Fibroblast of skin of right biceps (primary cell): ENCODE measurements at places on chromosomes 1 and 21.
A peak's percentile ranks its signal among the peaks of the same experiment; 100 is the strongest.

DNA sequence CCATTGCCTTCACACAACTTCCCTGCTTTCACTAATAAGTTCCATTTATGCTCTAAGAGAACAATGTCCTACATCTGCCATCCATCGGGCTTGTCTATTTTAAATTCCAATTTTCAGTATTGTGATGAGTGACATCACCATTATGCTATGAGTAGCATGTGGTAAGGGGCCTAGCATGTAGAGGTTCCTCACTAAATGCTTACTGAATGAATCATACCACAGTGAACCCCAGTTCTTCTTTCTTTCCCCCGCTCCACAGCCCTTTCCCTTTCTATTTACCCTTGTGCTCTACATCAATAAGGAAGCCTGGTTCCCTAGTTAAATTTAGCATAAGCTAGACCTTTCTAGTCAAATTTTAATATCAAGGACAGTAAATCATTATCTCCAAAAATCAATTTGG is 195.0 kb upstream of the RGS18 start:
- DNase-seq = peak; percentile 76

DNA sequence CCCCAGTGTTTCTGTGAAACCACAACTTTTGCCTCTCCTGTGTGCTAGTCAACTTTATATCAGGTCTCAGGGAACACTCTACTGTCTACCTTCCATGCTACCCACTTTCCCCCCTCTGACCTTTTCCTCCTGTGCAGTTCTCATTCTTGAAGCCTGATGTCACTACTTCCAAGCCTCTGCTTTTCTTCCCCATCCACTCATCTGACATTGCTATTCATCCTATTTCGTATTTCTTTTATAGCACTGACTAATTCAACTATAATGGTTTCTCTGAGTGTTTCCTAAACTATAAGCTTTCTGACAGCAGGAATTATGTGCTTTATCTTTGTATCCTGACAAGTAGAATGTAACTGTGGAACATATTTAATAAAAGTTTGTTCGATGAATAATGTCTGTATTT is 18.2 kb upstream of the DPH5 start:
- peak; percentile 69 for DNase-seq

- DNase-seq = no peak
Measured at GRCh38 chr1:80181418-80181817, 1174.9 kb upstream of the ADGRL4 start.

- no peak for DNase-seq
Measured at GRCh38 chr1:183417772-183418491, at the start of gene NMNAT2. TSS of gene NMNAT2 (minus strand) at chr1:183418380. CDS start at chr1:183418267, 113 bp downstream.

DNA sequence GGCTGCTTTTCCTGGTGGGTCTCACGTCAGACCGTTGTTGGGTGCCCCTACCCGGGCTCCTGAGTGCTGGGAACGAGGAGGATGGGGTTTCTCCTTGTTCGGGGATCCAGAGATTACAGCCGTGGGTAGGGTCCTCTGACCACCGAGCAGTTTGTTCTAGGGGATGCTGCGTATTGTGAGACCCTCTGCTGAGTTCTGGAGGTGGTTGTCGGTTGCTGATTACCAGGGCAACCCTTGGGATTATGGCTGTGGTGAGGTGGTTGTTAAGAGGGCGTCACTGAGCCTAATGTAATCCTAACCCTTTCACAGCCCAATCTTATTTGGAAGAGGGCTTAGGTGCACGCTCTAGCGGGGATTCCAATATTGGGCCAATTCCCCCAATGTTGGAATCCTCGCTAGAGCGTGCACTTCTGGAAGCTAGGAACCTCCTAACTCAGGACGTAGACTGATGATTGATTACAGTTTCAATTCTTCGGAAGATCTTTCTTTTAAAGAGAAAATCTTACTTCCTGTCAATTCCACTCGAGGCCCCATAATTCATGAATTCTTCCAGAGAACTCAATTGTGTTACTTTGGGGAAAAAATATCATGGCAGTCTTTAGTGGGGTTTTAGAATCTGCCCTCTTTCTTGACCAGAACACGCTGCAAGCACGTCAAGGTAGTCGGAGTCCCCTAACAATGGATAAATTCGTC is 483 bp downstream of the TCEANC2 start:
- peak; percentile 14 for DNase-seq

GRCh38 chr21:37784591-37785318 is 131.5 kb downstream of the KCNJ6 start:
- DNase-seq = peak; percentile 44
